ENCODE measurements at places on chromosomes 4 and X. TPM values are rescaled to one million over a fixed set of nuclear protein-coding genes. Genes with fewer than 3 reads are reported as not detected.

Gene CPEB2
- 4.0 TPM for total RNA-seq

Gene PNCK
- 1.0 TPM for total RNA-seq

Gene KIT
- 0.28 TPM for total RNA-seq

Gene FDCSP
- not detected for total RNA-seq

- H3K4me1 ChIP-seq = no peaks in the 10 kb centered on the region
- no peak for DNase-seq
- H3K27me3 ChIP-seq = no peaks in the 10 kb centered on the region
Measured at GRCh38 chr4:175407926-175408325, 404.1 kb downstream of the GPM6A start.

- no peak for DNase-seq
- no peak overlapping the region for H3K27ac ChIP-seq
- no peaks in the 10 kb centered on the region for H3K36me3 ChIP-seq
- peaks cover 40% of the 10 kb centered on the region for H3K27me3 ChIP-seq
- H3K4me1 ChIP-seq = peaks cover 4% of the 10 kb centered on the region
- H3K4me3 ChIP-seq = peak overlapping the region; percentile 67
Measured at GRCh38 chr4:183723561-183724228, 64.6 kb downstream of the TRAPPC11 start.

- H3K4me3 ChIP-seq = peak overlapping the region; percentile 100
- peaks cover 40% of the 10 kb centered on the region for H3K36me3 ChIP-seq
- H3K4me1 ChIP-seq = peaks cover 27% of the 10 kb centered on the region
- no peaks in the 10 kb centered on the region for H3K27me3 ChIP-seq
Measured at GRCh38 chrX:153967536-153968224, 3.9 kb downstream of the HCFC1 start.

DNA sequence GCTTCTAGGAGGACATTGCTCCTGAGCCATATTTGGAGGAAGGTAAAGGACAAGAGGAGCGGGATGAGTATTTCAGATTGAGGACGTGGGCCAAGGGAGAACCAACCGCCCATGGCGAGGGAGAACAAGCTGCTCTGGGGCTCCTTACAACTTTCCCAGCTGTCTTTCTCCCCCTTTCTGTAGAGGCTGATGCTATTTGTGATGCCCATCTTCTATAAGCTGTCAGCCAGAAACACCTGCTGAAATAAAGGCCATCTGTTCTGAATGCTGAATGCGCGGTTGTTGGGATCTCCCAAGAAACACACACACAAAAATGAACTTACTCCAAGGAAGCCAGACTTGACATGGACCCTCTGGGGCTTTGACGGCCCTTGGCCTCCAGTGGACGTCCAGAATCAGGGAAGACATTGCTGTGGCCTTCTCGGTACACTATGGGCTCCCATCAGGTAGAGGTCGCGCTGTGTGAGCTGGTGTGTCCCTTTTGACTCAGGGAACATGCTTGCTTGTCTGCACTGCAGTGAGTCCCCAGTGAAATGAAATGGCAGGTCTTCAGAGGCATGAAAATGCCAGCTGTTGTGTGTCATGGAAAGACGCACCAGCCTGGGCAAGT, 30.9 kb downstream of the RWDD4 start:
- H3K4me3 ChIP-seq = no peak overlapping the region
- H3K4me1 ChIP-seq = no peaks in the 10 kb centered on the region
- no peaks in the 10 kb centered on the region for H3K27me3 ChIP-seq
